ENCODE measurements at places on chromosomes 5 and 9.

GRCh38 chr9:89426384-89426961, 71.4 kb downstream of the SEMA4D start:
- DNase-seq: no peak

DNA sequence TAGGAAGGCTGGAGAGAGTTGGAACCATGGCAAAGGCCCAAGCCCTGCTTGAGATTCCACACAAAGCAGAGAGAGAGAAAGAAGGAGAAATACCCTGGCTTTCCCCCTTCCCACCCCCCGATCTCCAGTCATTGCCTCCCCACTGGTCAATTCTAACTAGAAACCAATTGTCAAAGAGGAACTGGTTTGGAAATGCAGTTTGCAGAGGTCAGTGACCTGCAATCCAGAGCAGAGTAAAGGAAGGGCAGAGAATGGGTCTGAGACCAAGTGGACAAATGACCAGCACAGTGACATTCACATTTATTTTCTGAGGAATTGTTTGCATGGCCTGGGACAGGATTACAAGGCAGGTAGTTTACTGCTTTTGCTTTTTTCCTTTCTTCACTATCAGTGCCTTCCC, 37.5 kb upstream of the ZFYVE16 start:
- no peak for DNase-seq

DNA sequence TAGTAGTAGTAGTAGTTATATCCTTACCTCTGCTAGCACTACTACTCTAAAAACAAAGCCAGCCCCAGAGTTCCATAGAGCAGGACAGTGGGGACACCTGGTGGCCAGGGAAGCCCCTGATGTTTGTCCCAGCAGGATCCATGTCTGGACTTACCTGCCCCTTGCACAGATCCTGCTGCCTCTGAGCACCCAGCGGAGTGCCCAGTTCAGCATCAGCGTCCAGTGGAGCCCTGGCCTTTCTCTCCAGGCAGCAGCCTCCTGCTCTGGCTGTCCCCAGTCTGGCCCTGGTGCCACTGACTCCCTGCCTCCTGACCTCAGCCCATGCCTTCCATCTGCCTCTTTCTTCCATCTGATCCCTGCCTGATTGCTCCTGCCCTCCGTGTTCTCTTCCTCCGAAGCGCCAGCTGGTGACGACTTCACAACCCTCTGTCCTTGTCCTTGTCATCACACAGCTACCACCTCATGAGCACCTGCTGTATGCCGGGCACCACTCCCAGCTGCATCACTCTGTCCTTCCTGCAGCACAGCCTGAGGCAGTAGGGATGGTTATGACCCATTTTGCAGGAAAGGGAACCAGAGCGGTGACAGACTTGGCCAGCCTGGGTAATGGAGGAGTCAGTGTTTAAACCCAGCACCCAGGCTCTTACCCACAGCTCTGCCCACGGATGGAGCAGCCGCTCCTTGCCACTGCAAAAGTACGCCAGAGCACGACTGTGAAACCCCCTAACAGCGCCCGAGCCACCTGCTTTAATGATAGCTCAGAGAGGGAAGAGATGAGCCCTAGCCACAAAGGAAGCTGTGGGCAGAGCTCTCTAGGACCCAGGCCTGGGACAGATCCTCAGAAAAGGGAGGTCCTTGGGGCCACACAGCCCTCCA, 11.5 kb downstream of the SARDH start:
- DNase-seq: peak; percentile 55

DNA sequence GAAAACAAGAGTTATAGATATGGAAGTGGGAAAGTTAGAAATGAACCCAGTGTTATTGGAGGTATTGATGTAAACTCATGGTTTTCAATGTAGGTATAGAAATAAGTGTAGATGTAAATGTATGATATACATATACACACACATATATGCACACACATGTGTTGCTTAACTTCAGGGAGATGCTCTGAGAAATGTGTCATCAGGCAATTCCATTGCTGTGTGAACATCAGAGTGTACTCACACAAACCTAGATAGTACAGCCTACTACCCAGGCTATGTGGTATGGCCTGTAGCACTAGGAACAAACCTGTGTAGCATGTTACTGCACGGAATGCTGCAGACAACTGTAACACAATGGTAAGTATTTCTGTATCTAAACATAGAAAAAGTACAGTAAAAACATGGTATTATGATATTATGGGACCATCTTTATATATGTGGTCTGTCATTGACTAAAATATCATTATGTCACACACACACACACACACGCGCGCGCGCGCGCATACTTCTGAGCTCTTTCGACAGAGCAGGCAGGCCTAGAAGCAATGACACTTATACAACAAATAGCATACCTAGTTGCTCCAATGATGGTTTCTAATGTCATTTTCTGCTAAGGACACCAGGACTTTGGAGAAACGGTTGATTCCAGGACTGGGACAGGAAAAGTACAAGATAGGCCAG, 86.6 kb downstream of the MACROH2A1 start:
- no peak for DNase-seq

DNA sequence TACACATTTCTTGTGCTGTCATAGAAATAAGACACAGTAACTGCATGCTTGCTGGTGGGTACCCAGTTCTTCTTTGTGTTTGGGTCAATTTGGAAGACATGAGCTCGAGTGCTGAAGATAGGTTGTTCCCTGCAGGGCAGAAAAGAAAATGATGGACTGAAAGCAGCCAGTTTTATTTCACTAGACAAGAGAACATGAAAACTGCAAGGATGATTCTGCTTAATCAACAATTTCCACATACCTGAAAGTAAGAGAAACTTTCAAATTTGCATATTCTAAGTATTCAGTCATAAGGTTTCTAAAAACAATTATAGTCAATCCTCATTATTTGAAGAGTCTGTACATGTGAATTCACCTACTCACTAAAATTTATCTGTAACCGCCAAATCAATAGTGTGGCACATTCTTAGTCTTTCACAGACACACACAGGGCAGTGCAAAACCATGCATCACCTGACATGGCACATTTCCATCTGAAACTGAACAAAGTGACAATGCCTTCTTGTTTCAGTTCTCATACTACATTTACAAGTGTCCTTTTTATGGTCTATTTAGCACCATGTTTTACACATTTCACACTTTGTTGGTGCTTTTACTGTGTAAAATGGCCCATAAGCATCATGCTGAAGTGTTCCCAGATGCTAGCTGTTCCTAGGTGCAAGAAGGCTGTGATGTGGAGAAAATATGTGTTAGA, 56.9 kb downstream of the HOMER1 start:
- no peak for DNase-seq

DNA sequence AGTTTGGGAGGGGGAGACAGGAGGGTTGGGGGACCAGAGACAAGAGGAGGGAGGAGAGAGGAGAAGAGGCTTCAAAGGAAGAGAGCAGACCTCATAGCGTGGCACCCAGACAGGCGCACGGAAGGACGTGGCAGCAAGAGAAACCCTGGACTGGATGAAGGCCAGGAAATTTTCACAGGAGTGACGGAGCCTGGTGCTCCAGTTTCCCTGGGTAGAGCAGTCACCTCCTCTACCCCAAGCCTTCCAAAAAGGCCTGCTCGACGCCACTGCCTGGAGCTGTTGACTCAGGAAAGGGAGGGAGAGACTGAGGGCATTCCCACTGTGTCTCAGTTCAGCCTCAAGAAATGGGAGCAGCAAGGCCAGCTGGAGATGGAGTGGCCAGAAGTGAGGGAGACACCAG, 19.3 kb downstream of the AK8 start:
- no peak for DNase-seq

DNA sequence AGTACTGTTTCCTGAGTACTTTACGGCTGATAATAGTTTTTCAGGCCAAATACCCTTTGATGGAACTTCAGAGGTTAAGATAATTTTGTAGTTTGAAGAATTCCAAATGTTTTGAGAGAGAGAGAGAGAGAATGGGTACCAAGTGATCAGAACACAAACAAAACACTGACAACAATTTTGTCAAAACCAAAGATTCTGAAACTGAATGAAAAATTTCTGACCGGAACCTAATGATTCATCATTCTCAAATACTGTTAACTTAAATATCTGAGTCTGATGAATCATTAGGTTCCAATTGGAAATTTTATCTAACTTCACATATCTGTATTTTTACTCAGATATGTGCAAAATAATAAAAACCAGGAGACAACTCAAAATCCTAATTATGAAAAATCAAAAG, 4.0 kb downstream of the LMBRD2 start:
- DNase-seq: peak; percentile 41

GRCh38 chr9:112048924-112049691, 126.0 kb downstream of the SUSD1 start:
- DNase-seq: peak; percentile 57

DNA sequence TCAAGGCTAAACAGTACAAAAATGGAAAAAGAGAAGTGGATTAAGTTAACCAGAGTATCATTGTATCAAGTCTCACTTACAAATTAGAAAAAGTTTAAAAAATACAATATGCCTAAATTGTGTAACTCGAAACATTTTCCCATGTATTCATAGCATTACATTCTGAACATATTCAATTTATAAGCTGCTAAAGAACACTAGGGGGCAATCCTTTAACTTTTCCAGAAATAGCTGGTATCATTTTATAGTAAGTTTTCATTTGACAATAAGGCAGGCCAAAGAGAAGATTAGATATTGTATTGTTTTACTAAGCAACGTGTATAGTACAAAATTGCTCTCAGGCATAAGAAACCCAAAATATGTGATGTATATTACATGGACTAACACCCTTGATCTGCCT, 234.6 kb downstream of the ADGRV1 start:
- no peak for DNase-seq

GRCh38 chr5:72505539-72506157, 1.6 kb downstream of the ZNF366 start:
- no peak for DNase-seq

GRCh38 chr9:3873818-3874217, 348.0 kb upstream of the RFX3 start:
- peak; percentile 48 for DNase-seq

GRCh38 chr9:38694676-38695075, 25.3 kb downstream of the FAM240B start:
- DNase-seq: no peak

- DNase-seq: no peak
These were observed 28.1 kb downstream of the KIF2A start for GRCh38 chr5:62334082-62334481.

GRCh38 chr5:124234022-124234769, 512.2 kb downstream of the ZNF608 start:
- no peak for DNase-seq

GRCh38 chr9:125744616-125745015, 2.6 kb upstream of the PBX3 start:
- DNase-seq: peak; percentile 92

DNA sequence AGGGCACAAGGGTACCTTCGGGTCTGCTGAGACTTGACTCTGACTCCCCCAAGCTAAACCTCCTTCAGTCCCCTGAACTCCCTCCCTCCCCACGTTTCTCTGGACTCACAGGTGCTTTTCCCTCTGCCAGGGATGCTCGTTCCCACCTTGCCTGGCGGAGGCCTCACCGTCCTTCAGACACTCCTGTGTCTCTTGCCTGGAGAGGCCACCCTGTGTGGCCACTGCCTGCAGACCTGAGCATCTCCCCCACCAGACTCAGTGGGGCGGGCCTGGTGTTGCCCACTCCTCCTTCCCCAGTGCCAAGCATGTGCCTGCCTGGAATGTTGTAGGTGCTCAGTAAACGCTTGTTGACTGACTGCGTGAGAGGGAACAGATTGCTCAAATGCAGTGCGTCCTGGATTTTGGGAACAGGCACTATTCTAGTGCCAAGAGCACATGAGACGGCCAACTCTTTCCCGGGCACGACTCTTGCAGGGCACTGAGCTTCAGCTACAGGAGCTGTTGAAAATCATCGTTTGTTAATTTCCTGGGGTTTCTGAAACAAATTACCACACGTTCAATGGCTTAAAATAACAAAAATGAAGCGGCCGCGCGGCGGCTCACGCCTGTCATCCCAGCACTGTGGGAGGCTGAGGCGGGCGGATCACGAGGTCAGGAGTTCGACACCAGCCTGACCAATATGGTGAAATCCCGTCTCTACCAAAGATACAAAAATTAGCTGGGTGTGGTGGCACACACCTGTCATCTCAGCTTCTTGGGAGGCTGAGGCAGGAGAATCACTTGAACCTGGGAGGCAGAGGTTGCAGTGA, 71.0 kb upstream of the BARHL1 start:
- no peak for DNase-seq

- DNase-seq: no peak
These were observed 2.0 kb upstream of the GARNL3 start for GRCh38 chr9:127262602-127263001.

GRCh38 chr9:69583645-69584234, 88.4 kb downstream of the APBA1 start:
- DNase-seq: no peak

- DNase-seq: no peak
These were observed 545.0 kb downstream of the MTRR start for GRCh38 chr5:8413975-8414374.

GRCh38 chr9:119838210-119838609, 469.0 kb upstream of the BRINP1 start:
- DNase-seq: no peak

GRCh38 chr5:60677850-60678664, 21.9 kb downstream of the DEPDC1B start:
- peak; percentile 51 for DNase-seq

DNA sequence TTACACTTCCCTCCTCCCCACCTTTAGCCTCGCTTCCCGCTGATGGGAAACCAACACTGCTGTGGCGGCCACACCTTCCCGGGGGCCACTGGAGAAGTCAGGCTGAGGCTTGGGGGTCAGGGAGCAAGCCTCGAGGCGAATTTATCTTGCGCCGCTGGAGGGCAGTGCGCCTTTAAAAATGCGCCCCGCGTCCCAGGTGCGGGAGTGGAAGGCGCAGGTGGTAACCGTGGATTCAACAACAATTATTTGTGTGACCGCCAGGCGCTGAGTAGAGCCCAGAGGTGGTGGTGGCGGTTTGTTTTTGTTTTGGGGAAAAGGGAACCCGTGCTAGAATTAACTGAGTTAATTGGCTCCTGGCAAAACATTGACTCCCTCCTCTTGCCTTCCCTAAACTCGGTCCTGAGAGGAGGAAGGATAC, 1.1 kb downstream of the CFAP77 start:
- peak; percentile 34 for DNase-seq

Measured in EL (cell line).